KBM-7 (cell line): ENCODE measurements at places on chromosomes 3 and 15.

- no peak for DNase-seq
Measured at GRCh38 chr3:9075762-9076161, 112.5 kb upstream of the RAD18 start.

DNA sequence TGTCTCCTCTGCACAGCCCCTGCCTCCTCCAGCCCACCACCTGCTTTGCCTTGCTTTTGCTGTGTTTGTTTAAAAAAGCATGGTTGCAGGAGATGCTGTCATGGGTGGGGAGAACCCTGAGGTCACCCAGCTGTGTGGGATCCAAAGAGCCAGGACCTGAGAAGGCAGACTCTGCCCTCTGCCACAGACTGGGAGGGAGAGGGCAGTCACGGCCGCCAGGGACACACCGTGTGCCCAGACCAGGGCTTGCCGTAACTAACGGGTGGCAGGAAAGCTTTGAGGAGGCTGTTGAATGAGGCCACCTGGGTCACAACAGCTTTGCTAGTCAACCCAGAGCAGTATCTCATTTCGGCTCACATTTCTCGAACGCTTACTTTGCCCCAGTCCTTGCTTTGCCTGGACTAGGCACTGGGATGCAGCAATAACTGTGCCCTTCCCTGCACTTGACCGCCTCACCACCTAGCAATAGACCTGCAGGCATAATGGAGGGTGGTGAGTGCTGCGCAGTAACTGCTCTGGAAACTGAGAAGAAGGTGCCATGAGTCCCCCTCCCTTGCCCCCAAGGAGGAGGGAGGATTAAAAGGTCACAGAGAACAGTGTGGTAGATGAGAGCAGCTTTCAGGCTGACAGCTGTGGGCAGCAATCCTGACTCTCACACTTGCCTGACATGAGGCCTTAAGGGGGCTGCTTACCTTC lies 55.0 kb upstream of the CTDSPL start:
- DNase-seq, result no peak

DNA sequence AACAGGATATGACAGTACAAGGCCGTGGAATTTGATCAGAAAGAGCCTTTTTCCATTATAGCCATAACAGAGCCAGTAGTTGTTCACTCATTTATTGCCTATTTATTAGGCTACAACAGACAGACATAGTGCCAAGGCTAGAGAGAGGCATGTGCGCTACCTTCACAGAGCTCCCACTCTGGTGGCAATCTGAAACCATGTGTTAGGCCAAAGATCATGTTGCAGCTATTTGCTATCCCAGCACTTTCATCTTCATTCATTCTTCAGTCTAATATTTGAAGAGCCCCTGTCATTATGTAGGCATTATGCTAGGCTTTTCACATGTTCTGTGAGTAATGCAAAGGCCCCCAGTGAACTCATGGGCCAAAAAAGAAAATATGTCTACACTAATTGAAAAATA lies 404.8 kb downstream of the IGSF11 start:
- DNase-seq, result no peak

DNA sequence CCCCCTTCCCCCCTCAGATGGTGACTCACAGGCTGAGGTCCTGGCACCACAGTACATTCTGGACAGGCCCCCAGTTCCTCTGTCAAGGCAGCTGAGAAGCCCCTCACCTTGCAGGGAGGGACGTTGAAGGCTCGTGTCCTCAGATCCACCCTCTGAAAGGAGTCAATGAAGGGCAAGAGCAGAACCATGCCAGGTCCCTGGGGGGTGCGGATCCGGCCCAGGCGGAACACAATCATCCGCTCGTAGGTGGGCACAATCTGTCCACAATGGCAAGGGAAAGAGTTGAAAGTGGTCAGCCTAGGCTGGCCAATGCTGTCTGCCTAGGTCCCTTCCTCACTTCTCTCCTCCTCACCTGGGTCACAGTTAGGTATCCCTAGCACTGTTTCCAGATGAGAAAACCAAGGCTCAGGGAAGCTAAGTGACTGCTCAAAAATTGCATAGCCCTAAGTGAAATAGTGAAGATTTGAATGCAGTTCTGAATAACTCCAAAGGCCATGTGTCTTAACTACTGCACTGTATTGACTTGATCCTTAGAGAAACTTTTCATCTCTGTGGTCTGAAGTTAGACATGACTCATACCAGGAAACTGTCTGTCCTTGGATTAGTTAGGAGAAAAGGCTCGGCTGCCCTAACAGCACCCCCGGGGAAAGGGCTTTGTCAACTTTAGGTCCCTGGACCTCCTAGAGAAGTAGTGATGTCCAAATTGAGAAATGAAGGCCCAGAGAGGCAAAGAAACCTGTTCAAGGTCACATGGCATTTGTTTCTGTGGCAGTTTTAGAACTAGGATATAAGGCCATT lies 2.9 kb downstream of the STOML1 start:
- no peak for DNase-seq

- DNase-seq, result peak; percentile 91
Measured at GRCh38 chr3:185498503-185499396, at the start of gene TMEM41A. Gene TMEM41A (minus strand): TSS chr3:185499035. CDS start chr3:185498961, 74 bp downstream.

DNA sequence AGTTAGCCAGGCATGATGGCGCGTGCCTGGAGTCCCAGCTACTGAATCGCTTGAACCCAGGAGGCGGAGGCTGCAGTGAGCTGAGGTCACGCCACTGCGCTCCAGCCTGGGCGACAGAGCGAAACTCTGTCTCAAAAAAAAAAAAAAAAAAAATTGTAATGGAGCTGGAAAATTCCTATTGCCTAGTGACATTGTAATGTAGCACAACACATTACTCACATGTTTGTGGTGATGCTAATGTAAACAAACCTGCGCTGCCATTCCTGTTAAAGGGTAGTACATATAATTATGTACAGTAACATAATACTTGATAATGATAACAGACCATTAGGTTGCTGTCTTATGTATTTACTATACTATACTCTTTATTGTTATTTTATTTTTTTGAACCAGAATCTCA lies 39.1 kb downstream of the KNL1 start:
- DNase-seq, result no peak

GRCh38 chr3:52477796-52478095 lies 17.4 kb upstream of the STAB1 start:
- DNase-seq, result no peak

DNA sequence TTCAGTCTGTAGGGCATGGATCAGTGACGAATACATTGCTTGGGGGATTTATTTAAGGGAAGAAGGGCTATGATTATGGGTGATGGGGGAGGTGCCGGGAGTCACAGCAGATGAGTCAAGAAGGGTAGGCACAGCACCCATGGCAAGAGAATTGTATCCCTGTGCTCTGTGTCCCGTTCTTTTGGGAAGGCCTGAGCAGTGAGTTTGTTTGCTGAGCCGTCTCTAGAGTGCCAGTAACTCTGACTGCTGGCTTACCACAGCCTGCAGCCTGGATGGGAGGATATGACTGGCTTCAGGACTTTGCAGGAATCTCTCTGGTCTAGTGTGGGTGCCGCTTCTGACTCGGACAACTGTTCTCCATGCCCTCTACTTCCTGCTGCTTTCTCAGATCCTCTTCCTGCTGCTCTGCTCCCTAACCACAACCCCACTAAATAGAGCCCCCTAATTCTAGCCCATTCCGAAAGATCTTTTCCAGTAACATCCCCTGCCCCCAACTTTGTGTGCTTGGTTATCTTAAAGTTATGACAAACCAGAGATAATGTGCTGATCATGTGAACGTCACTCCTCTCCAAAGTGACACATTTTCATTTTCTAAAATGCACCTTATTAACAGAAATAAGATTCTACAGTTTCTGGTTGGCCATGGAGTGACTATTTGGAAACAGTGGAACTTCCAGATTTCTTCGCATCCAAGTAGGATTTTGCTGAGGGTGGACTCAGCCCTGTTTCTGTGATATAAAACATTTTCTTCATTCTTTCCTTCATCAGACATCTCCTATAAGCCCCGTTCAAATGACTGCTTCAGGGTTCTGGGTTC lies 239.0 kb downstream of the SLCO3A1 start:
- DNase-seq, result no peak

DNA sequence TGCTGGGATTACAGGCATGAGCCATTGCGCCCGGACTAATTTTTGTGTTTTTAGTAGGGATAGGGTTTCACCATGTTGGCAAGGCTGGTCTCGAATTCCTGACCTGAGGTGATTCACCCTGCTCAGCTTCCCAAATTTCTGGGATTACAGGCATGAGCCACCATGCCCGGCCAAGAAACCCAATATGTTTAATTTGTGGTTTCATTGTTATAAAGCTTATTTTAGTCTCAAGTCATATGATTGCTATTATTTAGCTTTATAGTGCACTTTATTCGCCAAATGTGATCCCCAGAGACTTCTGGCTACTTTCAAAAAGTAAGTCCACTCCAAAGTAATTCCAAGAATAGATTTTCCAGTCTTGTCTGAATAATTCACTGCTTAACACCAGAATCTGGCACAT lies 19.3 kb upstream of the SLC4A7 start:
- DNase-seq, result no peak

- DNase-seq, result no peak
Measured at GRCh38 chr3:23811919-23812318, 6.2 kb downstream of the UBE2E1 start.

DNA sequence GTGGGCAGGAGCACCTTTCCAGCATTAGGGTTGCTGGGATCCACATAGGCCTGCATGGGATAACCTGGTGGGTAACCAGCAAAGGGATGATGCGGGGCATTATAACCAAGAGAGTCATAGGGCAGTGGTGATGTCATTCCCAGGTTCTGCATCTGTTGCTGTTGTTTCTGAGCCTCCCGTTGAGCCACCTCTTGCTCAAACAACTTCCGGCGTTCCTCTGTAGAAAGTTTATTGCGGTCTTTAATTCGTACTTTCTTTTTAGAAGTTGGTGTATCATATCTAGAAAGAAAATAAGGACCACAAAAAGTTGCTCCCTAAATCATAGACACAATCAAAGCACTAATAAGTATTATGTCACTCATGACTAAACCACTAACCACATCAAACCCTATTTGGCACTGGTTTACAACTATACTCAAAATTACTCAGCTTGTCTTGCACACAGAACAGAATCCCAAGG lies 77.8 kb downstream of the NBEAL2 start:
- DNase-seq, result no peak

DNA sequence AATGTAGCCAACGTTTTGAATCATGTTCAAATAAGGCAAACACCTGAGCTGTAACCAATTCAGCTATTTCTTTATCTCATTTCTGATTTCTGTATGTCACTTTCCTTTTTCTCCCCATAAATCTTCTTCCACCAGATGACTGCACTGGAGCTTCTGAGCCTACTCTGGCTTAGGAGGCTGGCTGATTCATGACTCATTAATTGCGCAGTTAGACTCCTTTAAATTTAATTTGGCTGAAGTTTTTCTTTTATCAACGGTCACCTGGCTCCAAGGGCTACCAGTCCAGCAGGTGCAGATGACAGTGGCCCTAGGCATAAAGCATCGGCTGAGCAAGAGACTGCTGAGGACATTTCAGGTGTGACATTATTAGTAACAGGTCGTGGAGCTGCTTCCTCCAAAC lies 39.6 kb upstream of the ITGA11 start:
- no peak for DNase-seq

GRCh38 chr3:54476891-54477290 lies 354.5 kb downstream of the CACNA2D3 start:
- no peak for DNase-seq

DNA sequence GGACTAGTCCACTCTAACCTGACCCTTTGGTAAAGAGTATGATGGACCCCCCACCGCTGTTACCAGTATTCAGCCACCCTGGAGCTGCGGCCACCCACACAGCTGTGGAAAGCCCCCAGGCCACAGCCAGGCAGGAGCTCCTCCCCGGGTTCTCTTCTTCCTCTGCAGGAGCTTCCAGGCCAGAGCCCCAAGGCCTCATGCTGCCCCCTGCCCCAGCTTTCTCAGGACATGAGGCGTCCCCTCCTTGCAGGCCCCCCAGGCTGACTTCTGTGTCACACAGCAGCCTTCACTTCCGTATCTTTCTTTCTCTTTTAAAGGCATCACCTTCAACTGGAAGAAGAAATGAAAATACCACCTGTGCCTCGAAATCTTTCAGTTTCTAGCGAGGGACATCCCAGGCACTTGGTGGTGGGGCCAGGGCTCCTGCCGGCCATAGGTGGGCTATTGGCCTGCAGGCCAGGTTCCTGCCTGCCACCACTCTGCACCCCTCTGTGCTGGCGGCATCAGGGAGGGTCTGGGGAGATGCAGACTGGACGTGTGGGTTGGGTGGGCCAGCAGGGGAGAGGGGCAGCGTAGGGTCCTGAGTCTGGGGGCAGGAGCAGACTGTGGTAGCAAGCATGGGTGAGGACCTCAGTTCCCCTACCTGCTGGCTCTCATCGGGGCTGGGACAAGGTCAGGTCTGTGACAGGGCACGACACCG lies 19.9 kb downstream of the KLF13 start:
- DNase-seq, result no peak

DNA sequence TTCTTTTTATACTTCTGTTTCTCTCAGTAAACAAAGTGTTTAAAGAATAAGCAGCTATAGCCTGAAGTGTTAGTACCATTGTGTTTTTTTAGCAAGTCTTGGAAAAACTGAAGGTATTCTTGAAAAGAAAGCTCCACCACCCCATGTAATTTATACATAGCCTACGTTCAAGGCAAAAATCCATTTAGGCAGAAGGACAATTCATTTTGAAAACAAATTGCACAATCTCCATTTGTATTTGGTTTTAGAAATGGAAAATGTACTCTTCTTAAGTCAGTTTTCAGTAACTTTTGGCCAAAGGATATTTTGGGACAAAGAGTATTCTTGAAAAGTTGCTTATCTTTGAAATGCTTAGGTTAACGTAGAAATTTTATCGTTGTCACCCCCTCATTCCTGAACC lies 34.5 kb downstream of the PTPRG start:
- no peak for DNase-seq

- DNase-seq, result no peak
Measured at GRCh38 chr3:88280326-88280725, 130.6 kb downstream of the C3orf38 start.

DNA sequence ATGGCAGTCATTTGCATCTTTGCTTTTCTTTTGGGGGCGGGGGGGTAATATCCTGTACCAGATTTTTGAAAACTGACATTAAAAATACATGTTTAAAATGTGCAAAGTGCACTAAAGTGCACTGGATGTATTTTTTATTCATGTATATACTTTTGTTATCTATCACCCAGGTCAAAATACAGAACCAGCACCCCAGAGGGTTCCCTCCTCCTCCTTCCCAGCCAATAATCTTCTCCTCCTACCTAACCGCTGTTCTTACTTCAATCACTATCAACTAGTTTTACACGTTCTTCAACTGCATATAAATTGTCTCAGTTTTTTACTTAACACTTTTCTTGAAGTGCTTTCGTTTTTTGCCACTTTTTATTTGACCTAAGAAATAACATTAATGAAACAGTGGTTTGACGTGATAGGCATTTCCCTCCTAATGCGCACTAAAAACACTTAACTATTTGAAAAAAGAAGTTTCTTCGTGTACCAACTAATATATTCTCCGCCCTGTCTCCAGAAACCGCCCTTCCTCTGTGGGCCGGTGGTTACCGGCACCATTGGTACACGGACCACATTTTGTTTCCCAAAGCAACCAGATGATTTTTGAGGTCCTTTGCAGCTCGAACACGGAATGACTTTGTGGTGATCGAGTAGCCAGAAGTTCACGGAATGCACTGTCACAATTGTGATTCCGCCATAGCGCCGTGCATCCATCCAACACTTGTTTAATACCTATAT lies 836 bp upstream of the AKAP13 start:
- no peak for DNase-seq

- no peak for DNase-seq
Measured at GRCh38 chr3:193782276-193782647, 189.3 kb downstream of the OPA1 start.

- DNase-seq, result no peak
Measured at GRCh38 chr3:119927190-119927589, 145.3 kb downstream of the NR1I2 start.

GRCh38 chr15:28993051-28993719 lies 107.4 kb downstream of the APBA2 start:
- DNase-seq, result peak; percentile 31

- peak; percentile 80 for DNase-seq
Measured at GRCh38 chr3:11335056-11335608, 62.9 kb downstream of the ATG7 start.

GRCh38 chr3:133838916-133839800 lies 33.5 kb downstream of the SRPRB start:
- DNase-seq, result no peak
